Suppressor macrophage (primary cell): ENCODE measurements at places on chromosomes 4 and X.
A peak's percentile ranks its signal among the peaks of the same experiment; 100 is the strongest.

- no peak for DNase-seq
Measured at GRCh38 chrX:129846716-129847115, 3.0 kb upstream of the ZDHHC9 start.

- DNase-seq: no peak
Measured at GRCh38 chr4:82500435-82501153, 61.2 kb downstream of the TMEM150C start.

DNA sequence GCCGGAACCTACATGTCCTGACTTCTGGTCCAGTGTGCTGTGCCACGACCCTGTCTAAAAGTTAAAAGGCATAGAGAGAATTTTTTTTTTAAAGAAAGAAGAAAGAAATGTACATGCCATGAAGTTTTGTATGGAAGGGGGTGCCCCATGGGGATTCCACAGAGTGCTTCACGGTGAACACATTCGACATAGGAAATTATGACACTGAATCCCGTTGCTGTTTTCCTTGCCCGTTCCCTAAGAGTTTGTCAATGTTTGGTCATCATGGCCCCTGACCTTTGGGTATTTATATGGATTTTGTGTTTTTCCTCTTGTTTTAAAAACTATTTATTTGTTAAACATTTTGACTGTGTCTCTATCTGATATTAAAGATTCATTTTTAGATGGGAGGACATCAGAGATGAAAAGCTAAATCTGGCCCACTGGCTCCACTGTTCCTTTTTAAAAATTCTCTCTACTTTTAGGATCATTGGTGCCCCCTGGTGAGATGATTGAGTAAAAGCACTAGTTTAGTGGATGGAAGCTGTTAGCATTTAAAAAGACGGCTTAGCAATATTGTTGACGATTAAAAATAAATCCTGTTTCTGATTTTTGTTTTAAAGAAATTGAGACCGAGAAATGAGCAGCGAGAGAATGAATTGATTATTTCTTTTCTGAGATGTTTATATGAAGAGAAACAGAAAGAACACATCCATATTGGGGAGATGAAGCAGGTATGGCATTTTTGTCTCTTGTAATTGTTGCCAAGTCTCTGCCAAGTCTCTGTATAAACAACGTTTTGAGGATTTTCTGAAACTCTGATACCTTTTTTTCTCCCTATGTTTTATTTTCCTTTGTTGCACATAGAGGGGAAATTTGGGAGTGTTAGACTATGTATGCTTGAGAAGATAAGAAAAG lies 75.0 kb downstream of the PTTG2 start:
- peak; percentile 88 for DNase-seq

DNA sequence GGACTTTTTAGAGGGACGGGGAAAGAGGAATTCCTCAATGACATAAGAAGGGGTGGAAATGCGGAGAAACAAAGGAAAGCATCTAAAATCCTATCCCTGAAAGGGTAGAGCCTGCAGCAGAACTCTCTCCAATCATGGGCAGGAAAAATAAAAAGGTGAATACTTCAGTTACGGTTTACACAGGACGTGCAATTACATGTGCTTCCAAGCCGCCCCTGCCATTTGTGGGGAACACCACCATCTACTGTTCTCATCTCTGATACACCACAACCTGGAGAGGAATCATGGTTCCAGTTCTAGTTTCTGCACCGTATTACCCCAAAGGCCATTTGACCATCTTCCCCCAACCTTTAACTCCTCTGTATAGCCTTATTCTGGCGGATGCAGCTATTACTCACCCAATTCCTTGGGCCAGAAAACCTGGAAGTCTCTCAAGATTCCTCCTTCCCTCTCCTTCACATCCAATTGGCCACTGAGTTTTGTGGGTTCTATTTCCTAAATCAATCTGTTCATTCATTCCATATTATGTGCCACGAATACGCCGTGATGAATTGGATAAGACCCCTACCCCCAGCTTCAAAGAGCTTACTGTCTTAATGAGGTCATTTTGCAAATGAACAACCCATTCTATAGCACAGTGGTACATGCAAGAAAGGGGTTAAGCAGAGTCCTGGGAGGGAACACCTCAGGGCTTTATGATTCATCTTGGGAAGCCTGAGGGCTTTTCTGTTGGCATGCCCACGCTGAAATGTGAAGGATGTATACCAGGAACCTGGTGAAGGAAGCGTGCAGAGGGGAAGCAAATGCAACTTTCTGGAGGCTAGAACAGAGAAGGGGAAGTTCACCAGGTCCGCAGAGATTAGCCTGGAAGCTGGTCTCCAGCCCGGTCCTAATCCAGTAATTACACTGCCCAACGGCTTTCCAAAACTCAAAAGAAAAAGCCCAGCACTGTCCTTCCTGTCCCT lies 1.4 kb upstream of the MSL3 start:
- DNase-seq: peak; percentile 62

DNA sequence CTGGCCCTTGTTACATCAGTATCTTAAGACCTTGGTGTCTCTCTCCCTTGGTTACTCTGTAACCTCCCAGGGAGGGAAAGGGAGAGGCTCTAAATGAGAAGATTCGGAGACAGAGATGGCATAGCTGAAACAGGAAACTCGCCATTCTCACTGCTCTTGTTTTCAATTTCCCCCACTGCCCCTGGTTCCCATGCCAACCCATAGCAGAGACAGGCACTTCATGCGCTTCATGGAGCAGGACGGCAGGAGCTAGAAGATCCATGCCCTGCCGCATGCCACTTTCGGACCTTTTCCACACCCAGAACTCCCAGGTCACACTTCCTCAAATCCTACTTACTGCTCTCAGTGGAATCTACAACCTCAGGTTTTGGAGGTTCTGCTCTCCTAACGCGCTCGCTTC lies 3.1 kb downstream of the ZMYM3 start:
- DNase-seq: peak; percentile 18

GRCh38 chr4:145618210-145618931 lies 814 bp upstream of the MMAA start:
- DNase-seq: peak; percentile 19

GRCh38 chr4:150310159-150310895 lies 232.1 kb downstream of the DCLK2 start:
- no peak for DNase-seq

GRCh38 chrX:1361910-1362309 lies 25.3 kb downstream of the IL3RA start:
- no peak for DNase-seq

DNA sequence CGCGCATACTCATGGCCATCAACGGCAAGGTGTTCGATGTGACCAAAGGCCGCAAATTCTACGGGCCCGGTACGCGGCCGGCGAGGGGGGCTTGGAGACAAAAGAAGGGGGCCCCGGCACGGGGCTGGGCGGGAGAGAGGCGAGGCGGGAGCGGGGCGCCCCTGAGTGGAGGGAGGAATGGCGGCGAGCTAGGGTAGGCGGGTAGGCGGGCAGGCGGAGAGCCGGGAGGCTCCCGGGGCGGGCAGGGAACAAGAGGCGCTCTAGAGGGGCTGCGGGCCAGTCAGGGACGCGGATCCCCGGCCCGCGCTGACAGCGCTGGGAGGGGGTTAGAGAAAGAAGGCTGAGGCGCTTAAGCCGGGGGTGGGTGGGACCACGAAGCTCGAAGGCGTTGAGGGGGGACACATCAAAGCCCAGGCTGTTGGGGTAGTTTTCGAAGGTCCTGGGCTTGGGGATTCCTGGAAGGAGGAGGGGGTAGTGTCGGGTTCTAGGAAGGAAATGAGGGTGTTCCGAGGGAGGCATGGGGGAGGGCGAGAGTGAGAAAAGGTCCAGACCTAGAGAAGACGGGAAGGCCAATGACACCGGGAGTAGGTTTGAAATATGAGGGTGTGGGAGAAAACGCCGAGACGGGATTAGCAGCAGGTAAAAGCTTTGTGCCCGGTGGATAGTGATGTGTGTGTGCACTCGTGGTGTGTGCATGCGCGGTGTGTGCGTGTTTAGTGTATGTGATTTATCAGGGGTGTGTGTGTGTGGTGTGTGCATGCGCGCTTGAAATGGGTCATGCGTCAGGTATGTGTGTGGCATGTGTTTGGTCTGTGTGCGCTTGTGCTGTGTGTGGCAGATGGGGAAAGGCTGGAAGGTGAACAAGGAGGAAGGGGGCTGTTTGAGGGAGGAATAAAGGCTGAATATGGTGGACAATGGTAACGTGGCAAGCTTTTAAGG lies 807 bp downstream of the PGRMC1 start:
- no peak for DNase-seq
